ENCODE measurements at places on chromosomes 4 and X.

GRCh38 chr4:85932500-85933290 is 427.2 kb downstream of the MAPK10 start:
- no peak overlapping the region for H3K4me3 ChIP-seq
- H3K27me3 ChIP-seq = no peaks in the 10 kb centered on the region
- no peak for DNase-seq
- no peak overlapping the region for H3K27ac ChIP-seq
- H3K4me1 ChIP-seq = peaks cover 11% of the 10 kb centered on the region
- no peaks in the 10 kb centered on the region for H3K36me3 ChIP-seq

- H3K27ac ChIP-seq = no peak overlapping the region
- DNase-seq = no peak
- H3K27me3 ChIP-seq = no peaks in the 10 kb centered on the region
- H3K4me1 ChIP-seq = no peaks in the 10 kb centered on the region
- no peak overlapping the region for H3K4me3 ChIP-seq
- H3K36me3 ChIP-seq = no peaks in the 10 kb centered on the region
Observed at GRCh38 chr4:152771741-152772533, 7.6 kb downstream of the TIGD4 start.

- H3K36me3 ChIP-seq = peaks cover 6% of the 10 kb centered on the region
- peaks cover 2% of the 10 kb centered on the region for H3K4me1 ChIP-seq
- H3K4me3 ChIP-seq = no peak overlapping the region
- DNase-seq = no peak
- no peaks in the 10 kb centered on the region for H3K27me3 ChIP-seq
Observed at GRCh38 chr4:76156635-76157034, 8.4 kb upstream of the NUP54 start.

DNA sequence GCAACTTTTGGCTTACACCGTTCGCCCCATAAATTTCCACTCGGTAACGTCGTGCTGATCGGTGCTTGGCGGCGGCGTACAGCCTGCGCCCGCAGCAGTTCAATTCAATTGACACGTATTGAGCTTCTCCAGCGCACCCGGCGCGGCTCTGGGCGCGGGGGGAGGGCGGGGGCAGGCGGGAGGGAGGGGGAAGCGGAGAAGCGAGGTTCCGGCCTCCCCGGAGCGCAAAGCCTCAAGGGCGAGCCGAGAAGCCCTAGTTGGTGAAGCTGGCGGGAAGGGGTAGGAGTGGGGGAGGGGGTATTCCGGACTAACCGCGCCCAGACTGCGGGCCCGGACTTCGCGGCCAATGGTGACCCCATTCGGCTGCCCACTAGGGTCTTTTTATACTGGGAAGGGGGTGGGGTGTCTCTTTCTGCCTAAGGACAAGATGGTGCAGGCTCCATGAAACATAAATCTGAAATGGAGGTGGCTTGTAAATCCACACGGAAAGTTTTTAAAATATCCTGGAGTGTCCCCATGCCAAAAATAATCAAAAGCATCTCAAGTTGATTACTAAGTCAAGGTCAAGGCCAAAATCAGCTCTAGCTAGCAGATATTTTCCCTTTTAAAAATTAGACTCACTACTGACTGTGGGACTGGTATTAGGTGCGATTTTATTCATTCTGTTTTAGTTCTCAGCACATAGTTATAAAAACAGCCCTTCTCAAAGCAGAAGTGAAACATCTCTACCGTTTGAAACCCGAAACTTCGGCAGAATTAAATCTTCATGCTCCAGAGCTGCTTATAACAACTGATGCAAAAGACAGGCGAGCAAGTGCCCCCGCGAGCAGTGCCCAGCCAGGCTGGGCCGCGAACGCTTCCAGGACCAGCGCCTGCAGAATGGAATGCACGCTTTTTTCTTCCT is 1.5 kb upstream of the BCOR start:
- H3K4me3 ChIP-seq = peak overlapping the region; percentile 79
- peaks cover 9% of the 10 kb centered on the region for H3K27me3 ChIP-seq

DNA sequence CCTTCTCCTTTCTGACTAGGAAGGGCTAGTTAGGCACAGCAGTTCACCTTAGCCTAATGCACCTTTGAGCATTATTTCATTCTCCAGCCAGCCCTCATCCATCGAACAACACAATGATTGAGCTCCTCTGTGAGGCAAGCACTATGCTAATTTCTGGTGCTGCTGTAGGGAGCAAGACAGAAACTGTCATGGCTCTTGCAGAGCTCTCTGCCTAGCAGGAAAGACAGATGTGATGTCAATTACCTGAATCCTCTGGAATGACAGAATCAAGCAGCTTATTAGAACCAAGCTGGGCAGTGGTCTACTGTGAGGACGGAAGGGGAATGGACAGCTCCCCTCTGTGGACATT is 256.1 kb upstream of the NOCT start:
- no peak overlapping the region for H3K27ac ChIP-seq
- no peaks in the 10 kb centered on the region for H3K27me3 ChIP-seq
- no peaks in the 10 kb centered on the region for H3K36me3 ChIP-seq
- DNase-seq = no peak
- H3K4me1 ChIP-seq = no peaks in the 10 kb centered on the region

- peaks cover 5% of the 10 kb centered on the region for H3K27me3 ChIP-seq
- no peak for DNase-seq
- H3K27ac ChIP-seq = no peak overlapping the region
- H3K4me3 ChIP-seq = no peak overlapping the region
- H3K36me3 ChIP-seq = no peaks in the 10 kb centered on the region
- peaks cover 5% of the 10 kb centered on the region for H3K4me1 ChIP-seq
Observed at GRCh38 chr4:125666635-125667034, 351.9 kb downstream of the FAT4 start.

DNA sequence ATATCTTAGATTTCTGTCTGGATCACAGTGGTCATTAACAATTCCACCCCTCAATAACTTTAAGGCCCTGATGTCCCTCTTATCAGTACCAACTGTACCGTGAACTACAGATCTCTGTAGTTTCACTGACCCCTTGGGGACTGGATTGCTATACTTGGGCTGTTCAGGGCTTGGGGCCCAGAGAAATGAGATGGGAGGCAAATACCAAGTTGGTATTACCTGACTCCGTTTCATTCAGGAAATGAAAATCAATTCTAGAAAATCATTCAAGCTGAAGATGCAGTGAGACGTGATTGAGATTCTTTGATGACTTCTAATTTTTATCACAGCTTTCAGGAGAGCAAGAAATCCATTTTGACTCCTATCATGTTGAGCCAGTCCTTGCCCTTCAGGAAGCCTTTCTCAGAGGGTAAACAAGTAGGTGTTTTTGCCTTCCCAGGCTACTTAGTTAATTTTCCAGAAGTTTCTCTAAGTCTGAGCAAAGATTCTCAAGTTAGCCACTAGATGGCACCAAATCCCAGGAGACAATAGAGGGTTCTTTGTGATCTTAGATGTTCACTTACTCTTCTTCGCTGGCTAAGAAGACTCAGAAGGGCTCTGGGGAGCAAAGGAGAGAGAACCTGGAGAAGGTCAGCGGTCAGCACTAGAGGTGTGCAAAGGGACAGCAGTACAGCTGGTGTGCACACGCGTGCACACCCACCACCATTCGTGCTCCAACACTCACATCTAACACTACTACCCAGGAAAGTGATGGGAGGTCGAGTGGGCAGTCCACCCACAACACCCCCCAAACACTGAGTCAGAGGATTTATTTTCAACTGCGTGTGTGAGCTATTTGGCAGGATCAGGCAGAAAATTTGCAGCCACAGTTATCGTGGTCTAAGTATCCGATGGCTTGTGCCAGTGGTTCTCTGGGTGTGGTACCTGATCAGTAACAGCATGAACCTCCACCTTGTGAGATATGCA is 7.4 kb downstream of the HNRNPH2 start:
- no peaks in the 10 kb centered on the region for H3K36me3 ChIP-seq
- H3K4me1 ChIP-seq = peaks cover 9% of the 10 kb centered on the region
- H3K4me3 ChIP-seq = peak overlapping the region; percentile 38
- DNase-seq = no peak
- peaks cover 4% of the 10 kb centered on the region for H3K27me3 ChIP-seq

DNA sequence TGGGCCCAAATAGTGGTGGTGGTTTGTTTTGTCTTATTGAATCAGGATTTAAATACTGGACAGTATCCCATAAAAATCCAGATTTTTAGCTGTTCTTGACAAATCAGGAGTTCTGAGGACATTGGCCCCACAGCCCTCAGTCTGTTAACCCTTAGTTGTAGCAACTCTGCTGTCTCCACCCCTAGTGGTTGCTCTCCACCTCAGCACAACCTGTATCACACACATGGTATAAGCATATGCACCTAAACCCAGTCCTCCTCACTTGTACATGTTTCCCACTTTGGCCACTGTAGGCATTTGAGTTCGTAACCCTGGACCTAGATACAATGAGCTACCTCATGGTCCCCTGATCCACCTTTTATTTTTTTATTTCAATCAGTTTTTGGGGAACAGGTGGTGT is 75.9 kb downstream of the MRPL1 start:
- peaks cover 4% of the 10 kb centered on the region for H3K27me3 ChIP-seq
- H3K4me1 ChIP-seq = no peaks in the 10 kb centered on the region
- no peak for DNase-seq
- peaks cover 7% of the 10 kb centered on the region for H3K36me3 ChIP-seq
- H3K4me3 ChIP-seq = no peak overlapping the region

DNA sequence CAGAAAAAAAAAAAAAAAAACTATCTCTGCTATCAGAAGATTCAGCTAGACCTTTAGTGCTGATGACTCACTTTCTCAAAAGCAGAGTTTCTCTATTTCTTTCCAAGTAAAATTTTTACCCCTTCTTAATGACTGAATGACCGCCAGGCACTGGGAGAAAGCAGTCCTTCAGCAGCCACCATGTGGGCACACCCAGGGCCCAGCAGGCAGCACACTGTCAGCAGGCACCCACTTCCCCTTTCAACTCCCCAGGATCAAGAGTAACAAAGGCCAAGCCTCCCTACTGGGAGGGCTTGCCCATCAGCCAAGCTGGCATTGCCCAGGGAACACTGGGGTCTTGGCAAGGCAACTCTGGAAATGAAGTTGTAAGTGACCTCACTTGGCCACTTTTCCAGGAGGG is 201.9 kb upstream of the MAMLD1 start:
- no peaks in the 10 kb centered on the region for H3K4me1 ChIP-seq
- no peak overlapping the region for H3K27ac ChIP-seq
- H3K4me3 ChIP-seq = no peak overlapping the region
- no peak for DNase-seq
